Non-pigmented ciliary epithelial cell (primary cell): ENCODE measurements at places on chromosomes 12 and 14.

DNA sequence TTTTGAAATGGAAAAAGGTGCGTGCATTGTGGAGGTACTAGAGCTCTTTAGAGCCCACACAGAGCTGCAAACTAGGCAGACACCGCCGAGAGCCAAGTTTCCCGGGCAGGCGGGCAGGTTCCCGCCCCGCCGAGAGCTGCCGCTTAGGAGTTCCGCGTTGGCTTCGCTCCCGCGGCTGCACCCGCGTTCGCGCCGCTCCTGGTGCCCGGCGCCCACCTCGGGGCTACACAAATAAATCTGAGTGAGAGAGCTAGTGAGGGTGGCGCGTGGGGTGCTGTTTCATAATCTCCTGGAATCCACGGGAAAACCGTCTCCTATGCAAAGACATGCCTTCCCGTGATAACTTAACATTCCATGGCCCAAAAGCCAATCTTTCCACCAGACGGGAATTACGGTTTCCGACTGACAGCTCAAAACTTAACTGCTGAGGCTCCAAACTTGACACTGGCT lies 645 bp downstream of the KITLG start:
- DNase-seq, result no peak

DNA sequence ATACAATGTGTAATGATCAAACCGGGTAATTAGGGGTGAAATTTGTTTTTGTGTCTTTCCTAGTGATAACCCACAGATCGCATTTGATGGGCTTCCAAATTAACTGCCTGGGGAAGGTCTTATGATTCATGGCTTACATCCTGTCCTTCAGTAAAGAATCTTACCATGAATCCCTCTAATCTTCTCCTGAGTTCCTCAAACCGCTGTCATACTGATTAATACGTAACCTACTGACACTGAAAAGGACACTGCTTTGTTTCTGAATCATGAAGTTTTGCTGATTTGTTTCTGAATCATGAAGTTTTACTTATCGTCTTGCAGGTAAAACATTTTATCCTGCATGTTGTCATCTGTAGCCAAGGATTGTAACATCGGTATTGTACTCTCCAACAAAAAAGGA lies 52.0 kb upstream of the CRY1 start:
- no peak for DNase-seq

DNA sequence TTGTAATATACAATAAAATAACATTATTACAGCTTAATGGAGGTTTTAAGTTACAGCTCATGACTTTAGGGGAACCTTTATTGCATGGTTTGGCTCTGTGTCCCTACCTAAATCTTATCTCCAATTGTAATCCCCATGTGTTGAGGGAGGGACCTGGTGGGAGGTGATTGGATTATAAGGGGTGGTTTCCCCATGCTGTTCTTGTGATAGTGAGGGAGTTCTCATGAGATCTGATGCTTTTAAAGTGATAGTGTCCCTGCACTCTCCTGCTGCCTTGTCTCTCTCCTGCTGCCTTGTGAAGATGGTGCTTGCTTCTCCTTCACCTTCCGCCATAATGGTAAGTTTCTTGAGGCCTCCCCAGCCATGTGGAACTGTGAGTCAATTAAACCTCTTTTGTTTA lies 132.1 kb upstream of the SYT1 start:
- no peak for DNase-seq

- no peak for DNase-seq
These were observed 239.0 kb downstream of the ASCL1 start for GRCh38 chr12:103196467-103196866.

DNA sequence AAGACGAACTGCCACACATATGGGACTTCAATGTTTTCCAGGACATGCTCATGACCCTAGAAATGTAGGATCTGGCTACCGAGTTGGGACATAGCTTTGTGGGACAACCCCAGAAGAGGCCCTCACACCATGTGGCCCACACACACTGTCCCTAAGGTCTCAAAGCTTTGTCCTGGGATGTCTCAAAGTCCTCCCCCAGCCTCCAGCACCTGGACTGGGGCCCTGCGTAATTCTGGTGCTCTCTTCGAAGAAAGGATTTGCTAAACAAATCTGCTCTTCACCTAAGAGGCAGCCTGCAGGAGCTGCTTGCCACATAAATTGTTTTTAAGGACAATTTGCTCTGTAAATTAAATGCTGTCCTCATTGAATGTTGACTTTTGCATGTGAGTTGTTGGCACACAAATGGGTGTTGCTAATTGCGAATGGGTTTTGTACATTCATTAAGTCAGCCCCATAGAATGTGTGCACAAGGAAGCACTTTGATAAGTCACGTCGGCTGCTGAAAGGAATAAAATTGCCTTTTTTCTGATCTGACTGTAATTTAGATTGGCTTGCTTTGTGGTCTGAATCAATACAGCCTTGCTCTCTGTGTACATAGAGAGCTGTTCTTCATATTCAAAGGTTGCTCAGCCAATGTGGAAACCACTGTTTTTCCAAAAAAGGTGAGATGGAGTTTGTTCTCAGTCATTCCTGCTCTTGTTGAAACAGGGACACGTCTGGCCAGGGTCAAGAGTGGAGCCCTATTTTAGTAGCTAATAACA lies 161.6 kb upstream of the PWP1 start:
- no peak for DNase-seq

DNA sequence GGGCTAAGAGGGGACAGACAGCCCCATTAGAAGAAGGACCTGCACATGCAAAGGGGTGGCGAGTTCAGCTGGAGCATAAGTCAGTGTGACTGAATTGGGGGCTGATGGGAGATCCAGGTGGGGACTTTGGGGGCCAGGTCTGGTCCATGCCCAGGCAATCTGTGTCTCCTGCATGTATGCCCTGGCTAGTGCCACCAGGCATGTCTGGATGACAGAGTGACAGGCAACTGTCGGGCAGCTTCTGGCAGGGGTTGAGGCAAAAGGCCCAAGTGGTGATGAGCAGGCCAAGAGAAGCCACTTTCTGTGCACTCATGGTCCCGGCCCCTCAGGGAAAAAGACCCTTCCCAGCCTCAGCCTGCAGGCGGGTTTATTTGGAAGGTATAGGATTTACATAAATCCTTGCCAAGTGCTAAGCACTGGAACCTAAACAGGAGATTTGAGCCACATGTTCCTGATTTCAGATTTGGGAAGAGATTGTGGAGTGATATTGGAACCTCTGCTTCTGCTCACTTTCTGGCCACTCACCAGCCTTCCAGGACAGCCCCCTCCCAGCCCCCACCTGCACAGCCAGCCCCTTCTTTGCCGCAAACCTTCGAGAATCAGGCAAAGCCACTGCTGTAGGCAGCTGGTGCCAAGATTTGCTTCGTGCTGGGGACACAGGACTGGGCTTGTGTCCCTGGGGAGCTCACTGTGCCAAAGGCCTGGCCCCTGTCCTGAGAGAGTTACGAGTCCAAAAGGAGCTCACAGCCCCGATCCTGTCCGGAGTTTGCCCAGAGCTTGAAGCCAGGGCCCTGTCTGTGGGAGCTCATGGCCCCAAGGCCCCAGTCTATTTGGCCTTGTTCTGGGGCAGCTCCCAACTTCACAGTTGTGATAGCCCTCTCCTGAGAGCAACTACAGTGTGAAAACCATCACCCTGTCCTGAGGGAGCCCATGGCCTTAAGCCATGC lies 232.5 kb upstream of the RTL1 start:
- DNase-seq, result no peak

DNA sequence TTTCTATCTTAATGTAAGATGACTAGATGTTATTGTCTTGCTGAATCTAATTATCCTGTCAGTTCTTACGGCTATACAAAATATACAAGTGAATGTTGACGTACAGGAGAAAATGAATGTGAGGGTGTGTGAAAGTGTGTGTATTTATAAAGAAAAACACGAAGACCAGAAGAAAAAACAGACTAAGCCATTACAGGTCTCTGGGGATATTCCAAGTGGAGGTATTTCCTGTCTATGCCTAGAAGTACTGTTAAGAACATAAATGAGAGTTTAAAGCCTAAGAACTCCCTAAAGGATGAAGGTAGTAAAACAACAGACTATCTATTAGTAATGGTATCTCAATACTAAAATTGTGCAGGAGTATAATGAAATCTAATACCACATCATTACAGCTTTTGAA lies 7.6 kb downstream of the MDM1 start:
- DNase-seq, result no peak

DNA sequence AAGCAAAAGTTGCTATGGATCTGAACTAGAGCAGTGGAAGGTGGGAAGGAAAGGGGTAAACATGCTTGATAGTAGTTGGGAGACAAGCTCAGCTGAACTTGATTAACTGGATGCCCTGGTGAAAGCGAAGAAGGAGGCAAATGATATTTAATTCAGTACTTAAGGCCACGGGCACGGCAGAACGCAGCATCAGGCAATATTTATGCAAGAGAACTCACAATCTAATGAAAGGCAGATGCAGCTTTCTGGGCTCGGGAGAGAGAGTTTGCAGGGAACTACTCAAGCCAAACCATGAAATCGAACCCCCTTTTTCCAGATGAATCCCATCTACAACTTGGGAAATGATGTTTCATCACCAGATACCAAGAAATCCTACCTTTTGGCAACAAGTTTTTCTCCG lies 3.5 kb upstream of the CNIH1 start:
- DNase-seq, result no peak

DNA sequence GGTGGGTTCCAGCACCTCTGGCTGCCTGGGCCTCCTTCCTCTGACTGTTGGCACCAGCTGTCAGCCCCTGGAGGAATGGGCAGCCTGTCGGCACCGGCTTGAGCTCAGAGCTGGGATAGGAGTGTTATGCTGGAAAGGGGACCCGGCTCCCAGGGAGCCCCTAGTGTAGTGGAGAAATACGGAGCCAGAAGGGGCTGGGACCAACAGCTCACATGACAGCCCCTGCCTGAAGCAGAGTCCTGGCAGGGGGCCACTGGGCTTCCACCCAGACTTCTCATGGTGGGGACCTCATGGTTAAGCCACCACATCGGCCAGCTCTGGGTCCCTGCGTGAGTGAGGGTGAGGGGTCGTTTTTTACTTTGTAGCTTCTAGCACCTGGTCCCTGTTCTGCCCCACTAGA lies 174.5 kb downstream of the TSPAN9 start:
- DNase-seq, result no peak

- DNase-seq, result no peak
These were observed 56.3 kb downstream of the FGD4 start for GRCh38 chr12:32455607-32456071.

DNA sequence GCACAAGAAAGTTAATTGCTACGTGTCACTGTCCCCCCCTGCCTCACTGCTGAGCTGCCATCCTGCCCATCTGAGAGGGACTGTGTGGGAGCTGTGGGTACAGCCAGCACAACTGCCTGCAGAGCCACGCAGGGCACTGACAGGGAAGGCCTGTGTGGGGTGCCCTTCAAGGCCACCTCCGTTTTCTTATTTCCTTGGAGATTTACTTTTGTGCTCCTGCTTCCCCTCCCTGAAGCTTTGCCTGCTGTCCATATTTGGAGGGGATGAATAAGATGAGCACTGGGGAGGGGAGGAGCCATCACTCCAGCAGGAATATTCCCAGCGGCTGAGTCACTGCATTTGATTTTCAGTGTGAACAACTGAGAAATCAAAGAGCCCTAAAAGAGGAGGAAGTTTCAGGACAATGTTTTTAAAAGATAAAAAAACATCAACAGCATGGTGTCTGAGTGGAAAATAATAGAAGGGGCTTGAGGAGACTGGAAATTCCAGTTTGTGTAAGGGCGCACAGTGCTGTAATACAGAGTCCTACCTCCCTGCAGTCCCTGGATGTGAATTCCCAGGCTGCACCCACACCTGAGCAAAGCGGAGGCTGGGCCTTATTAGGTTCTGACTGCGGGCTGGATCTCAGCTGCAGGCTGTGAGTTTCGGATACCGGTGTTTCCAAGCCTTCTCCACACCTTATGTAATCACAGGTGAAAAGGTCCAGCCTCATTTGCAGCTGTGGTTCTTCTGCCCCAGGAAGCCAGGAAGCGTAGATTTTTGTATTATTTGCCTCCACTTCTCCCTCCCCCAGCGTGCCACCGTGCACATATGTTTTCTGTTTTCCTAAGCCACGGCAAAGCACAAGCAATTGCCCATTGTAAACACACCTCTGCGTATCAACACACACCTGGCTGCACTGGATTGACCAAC lies 192.6 kb upstream of the BCL2L14 start:
- peak; percentile 49 for DNase-seq

GRCh38 chr12:59134750-59135149 lies 214.4 kb upstream of the LRIG3 start:
- no peak for DNase-seq

DNA sequence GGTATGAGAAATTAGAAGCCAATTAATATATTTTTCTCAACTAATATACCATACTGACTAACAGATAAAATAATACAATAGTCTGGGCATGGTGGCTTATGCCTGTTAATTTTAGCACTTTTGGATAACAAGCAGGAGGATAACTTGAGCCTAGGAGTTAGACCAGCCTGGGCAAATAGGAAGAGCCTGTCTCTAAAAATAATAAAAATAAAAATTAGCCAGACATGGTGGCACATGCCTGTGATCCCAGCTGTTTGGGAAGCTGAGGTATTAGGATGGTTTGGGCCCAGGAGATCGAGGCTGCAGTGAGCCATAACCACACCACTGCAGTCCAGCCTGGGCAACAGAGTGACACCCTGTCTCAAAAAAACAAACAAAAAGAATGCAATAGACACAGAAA lies 24.7 kb downstream of the KLHDC2 start:
- no peak for DNase-seq

DNA sequence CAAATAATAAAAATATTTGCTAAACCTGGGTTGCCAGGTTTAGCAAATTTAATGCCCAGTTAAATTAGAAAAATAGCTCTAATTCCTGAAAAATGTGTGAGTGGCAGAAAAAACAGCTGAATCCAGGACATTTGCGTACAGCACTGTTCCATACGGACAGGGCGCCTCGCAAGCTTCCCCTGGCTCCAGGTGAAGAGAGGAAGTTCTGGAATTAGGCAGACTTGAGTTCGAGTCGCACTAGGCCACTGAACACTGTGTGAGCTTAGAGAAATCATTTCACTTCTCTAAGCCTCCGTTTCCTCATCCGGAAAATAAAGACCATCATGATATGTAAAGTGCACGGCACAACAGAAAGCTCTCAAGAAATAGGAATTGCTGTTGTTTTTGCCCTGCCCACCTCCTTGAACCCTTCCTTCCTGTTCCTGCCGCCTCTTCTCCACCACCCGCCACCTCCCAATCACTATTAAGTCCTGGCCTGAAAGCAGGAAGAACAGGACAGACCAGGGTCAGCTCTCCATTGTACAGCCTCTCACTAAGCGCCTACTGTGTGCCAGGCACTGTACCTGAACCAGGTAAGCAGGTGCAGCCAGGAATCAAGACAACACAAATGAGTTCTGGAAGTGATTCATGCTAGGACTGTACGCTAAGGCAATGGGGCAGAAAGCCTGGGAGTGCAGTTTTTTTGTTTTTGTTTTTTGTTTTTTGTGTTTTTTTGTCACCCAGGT lies 763 bp upstream of the PHETA1 start:
- DNase-seq, result no peak

DNA sequence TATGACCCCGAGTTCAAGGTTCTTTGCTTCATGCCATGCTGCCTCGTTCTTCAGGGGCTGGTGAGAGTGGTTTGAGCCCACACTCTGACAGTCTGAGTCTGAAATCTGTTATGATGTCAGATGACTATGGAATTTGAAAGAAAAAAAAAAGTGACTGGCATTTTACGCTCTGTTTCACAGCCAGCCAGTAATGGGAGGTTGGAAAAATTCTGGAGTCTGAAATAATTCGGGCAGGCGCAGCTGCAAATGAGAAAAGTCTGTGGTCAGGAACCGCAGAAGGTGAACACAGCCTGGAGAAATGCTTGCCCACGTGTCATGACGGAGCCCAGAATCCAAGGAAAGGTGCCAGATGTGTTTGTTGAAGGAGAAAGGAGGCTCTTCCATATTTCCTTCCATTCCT lies 269.8 kb upstream of the PWP1 start:
- peak; percentile 63 for DNase-seq
